Epithelial cell of proximal tubule (primary cell): ENCODE measurements at places on chromosomes 11 and 22. TPM values are rescaled to one million over a fixed set of nuclear protein-coding genes. Genes with fewer than 3 reads are reported as not detected.

TTLL12 gene
- total RNA-seq: 91.8 and 104 TPM in 2 replicates

- no peak for DNase-seq
These were observed 42.1 kb downstream of the PRDM10 start for GRCh38 chr11:129960216-129961214.

DNA sequence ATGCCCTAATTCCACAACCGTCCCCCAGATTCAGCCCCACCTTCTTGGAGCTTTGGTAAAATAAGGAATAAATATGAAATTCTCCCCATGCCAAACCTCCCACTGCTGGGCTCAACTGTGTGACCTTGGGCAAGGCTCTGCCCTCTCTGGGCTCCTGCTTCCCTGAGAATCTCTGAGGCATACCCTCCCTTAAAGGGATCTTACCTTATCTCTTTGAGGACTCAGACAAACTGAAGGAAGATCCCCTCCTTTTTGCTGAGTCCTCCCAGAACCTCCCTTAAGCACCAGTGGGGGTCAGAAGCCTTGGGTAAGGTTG lies 2.7 kb downstream of the CD248 start:
- DNase-seq: no peak

DNA sequence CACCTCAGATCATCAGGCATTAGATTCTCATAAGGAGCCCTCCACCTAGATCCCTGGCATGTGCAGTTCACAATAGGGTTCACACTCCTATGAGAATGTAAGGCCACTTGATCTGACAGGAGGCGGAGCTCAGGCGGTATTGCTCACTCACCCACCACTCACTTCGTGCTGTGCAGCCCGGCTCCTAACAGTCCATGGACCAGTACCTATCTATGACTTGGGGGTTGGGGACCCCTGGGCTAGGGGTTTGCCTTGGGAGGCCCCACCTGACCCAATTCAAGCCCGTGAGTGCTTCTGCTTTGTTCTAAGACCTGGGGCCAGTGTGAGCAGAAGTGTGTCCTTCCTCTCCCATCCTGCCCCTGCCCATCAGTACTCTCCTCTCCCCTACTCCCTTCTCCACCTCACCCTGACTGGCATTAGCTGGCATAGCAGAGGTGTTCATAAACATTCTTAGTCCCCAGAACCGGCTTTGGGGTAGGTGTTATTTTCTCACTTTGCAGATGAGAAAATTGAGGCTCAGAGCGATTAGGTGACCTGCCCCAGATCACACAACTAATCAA lies 2.2 kb downstream of the APOC3 start:
- DNase-seq: no peak

DNA sequence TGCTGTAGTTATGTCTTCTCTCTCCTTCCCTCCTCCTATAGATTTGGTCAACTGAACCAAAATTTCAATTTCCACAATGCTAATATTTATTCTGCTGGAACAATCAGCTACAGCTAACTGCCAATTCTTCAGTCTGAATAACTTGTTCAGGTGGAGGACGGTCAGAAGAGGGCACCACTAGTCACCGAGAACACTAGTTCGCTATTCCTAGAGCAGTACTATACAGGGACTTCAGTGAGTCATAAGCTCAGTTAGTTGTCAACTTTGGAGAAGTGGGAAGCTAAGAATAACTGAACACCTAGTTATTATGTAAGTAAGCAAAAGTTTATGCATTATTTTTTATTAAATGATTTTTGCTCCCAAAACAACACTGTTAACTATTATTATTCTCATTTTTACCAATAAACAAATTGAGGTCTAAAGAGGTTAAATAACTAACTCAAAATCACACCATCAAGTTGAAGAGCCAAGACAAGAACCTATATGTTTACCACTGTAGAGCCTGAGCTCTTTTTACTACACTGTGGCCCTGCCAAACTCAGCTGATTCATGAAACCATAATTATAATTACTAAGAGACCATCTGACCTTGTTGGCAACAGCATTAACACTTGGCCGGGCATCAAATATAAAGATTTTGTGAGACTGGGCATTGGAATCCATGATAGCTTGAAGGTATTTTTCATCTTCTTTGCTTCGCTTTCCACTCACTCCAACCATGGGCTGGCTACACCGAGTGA lies 59.0 kb downstream of the CEP57 start:
- DNase-seq: peak; percentile 58

RAPSN gene
- not detected in 2 replicates for total RNA-seq

TTC36 gene
- total RNA-seq: 1.6 TPM in 1 of 2 replicates, not detected in the other

DNA sequence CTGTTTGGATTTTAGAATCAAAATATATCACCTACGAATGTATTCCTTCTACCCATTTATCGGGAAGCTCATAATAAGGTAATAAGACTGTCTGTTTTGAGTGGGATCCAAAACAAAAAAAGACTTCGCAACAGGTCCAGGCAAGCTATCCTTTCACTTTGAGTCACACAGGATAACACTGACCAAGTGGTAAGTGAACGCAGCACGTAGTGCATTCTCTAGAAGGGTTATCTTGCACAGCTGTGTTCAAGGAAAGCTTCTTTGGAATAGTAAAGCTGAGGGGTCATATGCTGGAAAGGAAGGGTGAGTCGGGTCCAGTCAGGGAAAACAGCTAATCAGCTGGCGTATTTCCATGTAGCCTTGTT lies 22.3 kb upstream of the NRGN start:
- no peak for DNase-seq

DNA sequence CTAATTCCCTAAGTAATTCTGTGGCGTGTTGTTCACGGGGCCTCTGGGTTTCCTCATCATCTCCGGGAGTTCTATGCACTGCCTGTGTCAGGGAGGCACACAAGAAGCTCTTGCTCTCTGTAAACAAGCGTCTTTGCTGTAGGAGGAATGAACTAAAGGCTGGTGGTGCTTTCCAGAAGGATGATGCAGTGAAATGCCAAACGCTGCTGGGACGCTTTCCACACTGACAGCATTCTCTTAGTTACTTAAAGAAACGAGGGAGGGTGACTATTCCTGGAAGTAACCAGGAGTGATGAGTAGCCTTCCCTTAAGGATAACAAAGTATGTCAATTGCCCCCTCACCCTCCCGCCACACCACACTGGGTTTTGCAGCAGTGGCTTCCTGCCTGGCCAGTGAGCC lies 38.5 kb upstream of the NUP50 start:
- DNase-seq: no peak

GRCh38 chr11:133070791-133071190 lies 461.5 kb downstream of the OPCML start:
- no peak for DNase-seq

GRCh38 chr11:85748455-85748891 lies 62.5 kb downstream of the SYTL2 start:
- no peak for DNase-seq

DNA sequence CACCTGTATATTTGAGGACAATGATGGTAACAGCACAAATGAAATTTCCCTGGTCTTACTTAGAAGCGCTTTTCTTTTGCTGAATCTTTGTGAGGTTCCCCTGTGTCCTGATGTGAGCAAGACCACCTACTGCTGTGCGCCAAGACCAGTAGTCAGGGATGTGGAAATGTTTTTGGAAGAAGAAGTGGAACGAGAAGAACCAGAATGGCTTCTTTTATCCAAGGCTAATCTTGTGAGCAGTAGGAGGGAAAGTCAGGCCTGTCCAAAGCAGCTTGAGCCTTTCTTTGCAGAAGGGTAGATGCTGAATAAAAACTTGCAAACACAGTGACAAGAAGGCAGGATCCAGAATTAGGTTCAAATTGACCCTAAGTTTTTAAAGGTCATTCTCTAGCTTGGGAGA lies 223.0 kb downstream of the FAT3 start:
- no peak for DNase-seq

OR6T1 gene
- not detected in 2 replicates for total RNA-seq

- DNase-seq: no peak
These were observed 191.6 kb upstream of the ARHGAP20 start for GRCh38 chr11:110903830-110904229.

DNA sequence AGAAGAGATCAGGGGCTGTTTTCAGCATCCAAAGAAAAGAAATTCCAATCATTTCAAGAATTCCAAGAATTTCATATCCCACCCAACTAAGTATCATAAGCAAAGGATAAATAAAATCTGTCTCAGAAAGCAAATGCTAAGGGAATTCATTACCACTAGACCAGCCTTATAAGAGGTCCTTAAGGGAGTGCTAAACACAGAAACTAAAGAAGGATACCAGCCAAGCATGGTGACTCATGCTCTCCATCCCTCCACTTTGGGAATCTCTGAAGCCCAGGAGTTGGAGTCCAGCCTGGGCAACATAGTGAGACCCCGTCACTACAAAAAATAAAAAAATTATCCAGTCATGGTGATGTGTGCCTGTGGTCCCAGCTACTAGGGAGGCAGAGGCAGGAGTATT lies 17.8 kb downstream of the FADD start:
- no peak for DNase-seq

GRCh38 chr11:14318581-14318981 lies 40.4 kb downstream of the RRAS2 start:
- DNase-seq: no peak

DNA sequence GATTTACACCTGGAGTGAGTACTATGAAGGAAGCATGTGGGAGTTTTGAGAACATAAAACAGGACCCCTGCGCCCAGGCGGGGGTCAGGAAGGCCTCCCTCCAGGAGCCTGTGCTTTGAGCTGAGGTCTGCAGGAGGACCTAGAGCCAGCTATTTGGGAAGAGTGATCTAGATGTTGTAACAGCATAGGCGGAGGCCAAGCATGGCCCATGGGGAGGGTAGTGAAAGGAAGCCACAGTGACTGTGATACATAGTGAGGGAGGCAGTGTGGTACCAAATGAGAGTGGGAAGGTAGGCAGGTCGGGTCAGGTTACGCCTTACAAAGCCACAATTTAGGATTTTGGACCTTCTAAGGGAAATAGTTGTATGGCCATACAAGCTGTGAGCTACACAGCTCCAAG lies 147.5 kb downstream of the PARVA start:
- DNase-seq: no peak

FOXRED1 gene
- total RNA-seq: 28.1 and 34.1 TPM in 2 replicates

ACR gene
- total RNA-seq: not detected in 2 replicates

- DNase-seq: no peak
These were observed 196.5 kb upstream of the UBASH3B start for GRCh38 chr11:122459064-122459463.

DNA sequence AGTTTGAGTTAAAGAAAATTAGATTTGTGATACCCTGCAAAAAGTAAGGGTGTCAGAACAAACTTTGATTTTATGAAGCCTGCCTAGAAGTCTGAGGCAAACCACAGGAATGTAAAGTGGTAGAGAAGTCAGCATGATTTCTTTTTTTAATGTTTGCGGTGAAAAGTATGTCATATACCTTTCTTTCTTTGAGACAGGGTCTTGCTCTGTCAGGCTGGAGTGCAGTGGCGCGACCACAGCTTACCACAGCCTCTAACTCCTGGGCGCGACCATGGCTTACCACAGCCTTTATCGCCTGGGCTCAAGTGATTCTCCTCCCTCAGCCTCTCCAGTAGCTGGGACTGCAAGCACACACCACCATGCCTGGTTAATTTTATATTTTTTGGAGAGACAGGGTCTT lies 4.7 kb downstream of the API5 start:
- no peak for DNase-seq

DNA sequence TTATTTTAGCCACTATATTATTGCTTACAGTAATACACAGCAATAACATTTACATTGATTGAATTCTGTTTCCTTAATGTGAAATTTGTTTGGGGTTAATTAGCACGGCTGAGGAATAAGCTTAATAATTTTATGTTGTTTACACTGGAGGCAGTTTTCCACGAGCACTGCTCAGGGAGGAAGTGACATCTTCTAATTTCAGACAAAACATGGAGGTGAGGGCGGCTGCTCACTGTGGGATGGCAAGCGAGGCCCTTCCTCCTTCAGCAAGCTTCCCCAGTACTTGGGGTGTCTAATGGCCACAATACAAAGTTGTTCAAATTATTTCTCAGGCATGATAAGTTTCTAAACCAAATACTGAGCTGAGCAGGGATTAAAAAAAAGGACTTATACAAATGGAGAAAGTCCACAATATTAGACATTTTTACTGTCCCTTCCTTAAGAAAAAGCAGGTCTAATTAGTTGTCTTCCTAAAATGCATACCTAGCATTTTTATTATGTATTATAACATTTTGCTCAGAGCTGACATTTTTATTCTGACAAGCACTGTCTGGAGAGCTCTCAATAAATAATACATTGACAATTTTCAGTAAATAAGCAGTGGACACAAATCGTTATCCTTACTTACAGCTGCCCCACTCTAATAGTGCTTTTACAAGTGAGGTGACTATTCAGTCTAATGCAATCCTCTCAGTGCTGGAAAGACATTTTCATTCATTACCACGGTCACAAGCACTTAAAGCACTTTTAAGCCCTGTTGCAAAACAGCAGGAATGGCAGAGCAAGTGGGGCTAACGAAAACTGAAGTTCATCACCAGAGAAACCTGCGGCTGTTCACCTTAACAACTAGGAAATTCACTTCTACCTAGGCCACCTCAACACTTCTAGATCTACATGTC lies 56.2 kb downstream of the SOX6 start:
- no peak for DNase-seq

GRCh38 chr11:1939006-1939625 lies 8.0 kb upstream of the MRPL23 start:
- DNase-seq: no peak

ESAM gene
- 1.8 and 9.9 TPM in 2 replicates for total RNA-seq

DNA sequence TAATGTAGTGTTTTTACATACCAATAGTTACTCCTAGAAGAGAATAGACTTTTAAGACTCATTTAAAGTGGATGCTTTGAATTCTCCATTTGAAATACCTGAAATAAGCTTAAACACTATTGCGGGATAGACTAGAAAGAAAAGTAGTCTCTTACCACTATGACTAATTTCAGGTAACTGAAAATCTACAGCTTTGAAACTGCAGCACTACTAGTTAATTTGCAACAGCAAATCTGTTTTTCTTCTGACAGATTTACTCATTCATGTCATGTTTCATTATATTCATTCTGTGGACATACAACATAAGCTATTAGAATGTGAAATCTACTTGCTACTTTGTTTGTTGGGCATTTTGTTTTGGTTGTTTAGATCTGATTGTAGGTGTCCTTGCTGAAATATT lies 153.6 kb downstream of the MAML2 start:
- no peak for DNase-seq

GRCh38 chr11:69380921-69381581 lies 87.1 kb downstream of the MYEOV start:
- DNase-seq: no peak

DNA sequence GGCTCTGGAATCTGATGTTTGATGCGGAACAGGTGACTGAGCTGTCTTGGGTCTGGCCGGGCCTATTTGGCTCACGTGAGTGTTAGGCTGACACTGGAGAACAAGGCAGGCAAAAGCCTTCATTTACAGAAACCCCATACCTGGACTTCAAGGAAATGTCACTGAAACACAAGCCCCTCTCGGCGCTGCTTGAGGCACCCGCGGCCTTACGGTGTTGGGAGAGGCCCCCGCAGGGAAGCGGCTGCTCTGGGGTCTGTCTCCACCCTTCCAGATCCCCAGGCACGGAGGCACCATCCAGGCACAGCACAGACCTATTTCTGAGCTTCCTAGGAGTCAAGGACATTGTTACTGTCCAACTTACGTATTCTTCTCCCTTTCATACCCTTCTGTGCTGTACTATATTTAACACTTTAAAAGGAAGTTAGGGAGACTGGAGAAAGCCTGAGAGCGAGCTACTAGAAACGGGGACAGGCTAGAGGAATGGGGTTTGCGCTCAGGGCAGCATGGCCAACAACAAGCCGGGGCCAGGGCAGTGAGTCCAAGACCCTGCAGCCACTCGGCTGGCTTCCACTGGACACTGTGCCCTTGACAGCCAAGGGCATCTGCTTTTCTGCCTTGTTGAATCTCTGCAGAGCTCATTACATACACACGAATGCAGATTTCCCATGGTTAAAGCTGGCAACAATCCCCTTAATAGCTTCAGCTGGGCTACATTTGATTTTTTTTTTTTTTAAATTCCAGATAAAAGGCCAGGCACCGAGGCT lies 23.8 kb downstream of the DRD4 start:
- DNase-seq: no peak

TREH gene
- not detected in 2 replicates for total RNA-seq
